Fibroblast of skin of left quadriceps (primary cell): ENCODE measurements at places on chromosomes 4 and X.

GRCh38 chr4:24495388-24495787 is 89.0 kb downstream of the DHX15 start:
- no peak for DNase-seq

DNA sequence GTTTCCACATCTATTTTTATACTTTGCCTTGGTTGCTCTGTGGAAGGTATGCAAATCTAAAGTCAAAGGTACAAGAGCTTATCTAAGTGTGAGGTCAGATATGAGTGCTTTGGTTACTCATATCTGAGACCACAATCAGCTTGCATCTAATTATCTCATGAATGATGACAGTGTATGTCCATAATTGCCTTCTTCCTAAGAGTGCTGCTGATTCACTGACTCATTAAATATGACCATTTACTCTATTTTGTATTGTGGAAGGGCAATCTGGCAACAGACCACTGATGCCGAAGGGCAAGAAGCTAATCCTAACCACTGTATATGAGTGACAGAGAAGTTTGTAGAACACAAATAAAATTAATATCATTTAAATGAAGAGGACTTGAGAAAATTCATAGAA is 1190.2 kb upstream of the AGA start:
- DNase-seq = no peak

GRCh38 chr4:69104719-69105275 is 8.5 kb downstream of the UGT2B7 start:
- no peak for DNase-seq

DNA sequence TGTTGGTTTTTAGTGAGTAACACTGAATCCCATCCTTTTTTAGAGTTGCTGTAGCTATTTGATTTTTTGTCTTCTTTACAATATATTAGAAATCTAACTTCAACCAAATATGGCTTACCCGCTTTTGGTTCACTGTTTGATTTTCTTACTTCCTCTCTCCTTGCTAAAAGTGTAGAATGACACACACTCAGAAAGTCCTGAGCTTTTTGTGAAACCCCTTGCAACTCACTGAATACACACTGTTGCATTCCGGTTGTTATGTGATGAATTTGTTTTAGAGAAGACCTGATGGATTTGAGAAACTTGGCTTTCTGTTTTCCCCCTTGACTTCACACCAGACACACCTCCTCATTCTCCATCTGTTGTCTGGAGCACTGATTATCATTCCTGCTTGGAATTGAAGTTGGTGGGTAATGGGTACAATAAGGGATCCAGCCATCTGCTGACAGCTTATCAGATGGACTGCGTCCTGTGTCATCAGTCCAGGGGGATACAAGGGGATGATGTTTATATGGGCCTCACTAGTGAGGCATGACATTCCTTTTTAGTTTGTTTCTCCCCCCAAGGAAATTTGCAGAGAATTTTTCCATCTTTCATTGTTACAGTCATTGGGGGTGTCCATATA is 5.2 kb downstream of the TMEM164 start:
- DNase-seq = no peak

- DNase-seq = no peak
Observed at GRCh38 chr4:113452868-113453620, 308.5 kb downstream of the CAMK2D start.

DNA sequence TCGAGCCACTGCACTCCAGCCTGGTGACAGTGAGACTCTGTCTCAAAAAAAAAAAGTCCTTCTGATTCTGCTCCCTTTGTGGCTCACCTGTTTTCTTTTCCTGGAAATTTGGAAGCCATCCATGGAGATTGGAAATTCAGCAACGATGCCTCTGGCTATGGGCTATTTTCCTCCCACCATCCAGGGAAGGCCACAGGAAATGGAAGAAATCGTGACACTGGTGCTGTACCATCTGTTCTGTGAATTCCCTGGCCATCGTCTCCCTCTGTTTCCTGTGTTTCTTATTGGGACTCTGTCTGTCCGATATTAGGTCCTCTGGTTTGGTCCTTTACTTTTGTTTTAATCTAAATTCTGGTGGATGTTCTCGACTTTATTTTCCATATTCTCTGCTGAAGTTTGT is 29.4 kb upstream of the ADRA2C start:
- no peak for DNase-seq

GRCh38 chr4:148170408-148171365 is 271.5 kb downstream of the NR3C2 start:
- DNase-seq = no peak

GRCh38 chr4:8710416-8710815 is 117.9 kb downstream of the CPZ start:
- no peak for DNase-seq

DNA sequence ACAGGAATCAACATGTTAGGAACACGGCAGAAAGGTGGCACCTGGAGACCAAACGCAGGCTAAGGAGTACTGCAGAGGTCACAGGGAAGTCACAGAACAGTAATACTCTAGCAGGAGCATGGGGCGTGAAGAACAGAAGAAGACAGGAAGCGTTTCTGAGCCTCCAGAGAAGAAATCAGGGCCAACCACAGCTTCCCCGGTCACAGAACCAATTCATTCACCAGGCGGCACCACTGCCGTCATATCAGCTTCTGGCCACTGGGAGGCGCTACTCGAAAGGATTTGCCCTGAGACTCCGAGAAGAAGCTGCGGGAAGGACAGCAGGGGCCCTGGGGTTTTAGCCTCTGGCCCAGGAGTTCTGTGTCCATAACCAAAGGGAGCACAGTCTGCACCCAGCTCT is 78.0 kb upstream of the DRD5 start:
- DNase-seq = no peak

GRCh38 chrX:52574416-52575275 is 57.8 kb upstream of the XAGE1B start:
- peak; percentile 13 for DNase-seq

- peak; percentile 46 for DNase-seq
Observed at GRCh38 chr4:182338063-182338462, 94.9 kb downstream of the TENM3 start.

- no peak for DNase-seq
Observed at GRCh38 chr4:27490766-27491165, 630.1 kb downstream of the STIM2 start.

GRCh38 chr4:80336582-80336981 is 1.1 kb downstream of the CFAP299 start:
- no peak for DNase-seq
